Stimulated activated CD8-positive, alpha-beta memory T cell treated with anti-CD3 and anti-CD28 coated beads, Interleukin-12 subunit alpha, Interleukin-12 subunit beta, amount 100 ng/mL, for 1 hour (primary cell): ENCODE measurements at places on chromosomes 2 and 18.

DNA sequence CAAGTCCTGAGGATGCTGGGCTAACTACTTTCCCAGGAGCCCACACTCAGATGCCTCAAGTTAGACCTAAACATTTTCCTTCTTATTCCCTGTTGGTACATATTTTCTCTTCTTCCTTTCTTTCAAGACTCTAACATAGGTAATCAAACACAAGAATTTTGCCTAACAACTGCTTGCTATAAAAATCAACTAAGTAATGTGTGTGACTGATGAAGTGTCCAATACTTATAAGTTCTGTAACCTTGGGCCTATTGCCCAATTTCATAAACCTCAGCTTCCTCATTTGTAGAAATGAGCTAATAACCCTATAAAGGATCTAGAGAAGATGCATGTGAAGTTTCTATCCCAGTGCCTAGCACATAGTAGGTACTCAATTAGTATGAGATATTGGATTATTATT is 31.6 kb upstream of the PIK3C3 start:
- no peak for DNase-seq

GRCh38 chr2:218802386-218802994 is 20.5 kb downstream of the CYP27A1 start:
- no peak for DNase-seq

DNA sequence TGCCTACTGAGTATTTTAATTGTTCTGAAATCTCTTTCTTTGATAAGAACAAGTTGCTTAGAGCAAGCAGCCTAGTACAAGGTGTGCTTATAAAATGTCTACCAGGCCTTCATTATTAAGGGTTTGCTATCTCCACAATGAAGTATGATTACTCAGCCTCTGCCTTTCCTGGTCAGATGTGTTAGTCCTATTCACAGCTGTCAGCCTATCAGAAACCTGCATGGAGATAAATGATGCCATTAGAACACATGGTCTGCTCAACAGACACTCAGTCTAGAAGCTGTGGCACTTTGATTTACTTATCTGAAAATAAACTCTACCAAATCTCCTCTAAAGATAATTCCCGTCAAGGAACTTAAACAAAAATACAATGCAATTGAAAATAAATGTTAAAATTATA is 448.7 kb downstream of the ERBB4 start:
- DNase-seq, result no peak

GRCh38 chr2:128344101-128344500 is 25.4 kb upstream of the HS6ST1 start:
- no peak for DNase-seq

DNA sequence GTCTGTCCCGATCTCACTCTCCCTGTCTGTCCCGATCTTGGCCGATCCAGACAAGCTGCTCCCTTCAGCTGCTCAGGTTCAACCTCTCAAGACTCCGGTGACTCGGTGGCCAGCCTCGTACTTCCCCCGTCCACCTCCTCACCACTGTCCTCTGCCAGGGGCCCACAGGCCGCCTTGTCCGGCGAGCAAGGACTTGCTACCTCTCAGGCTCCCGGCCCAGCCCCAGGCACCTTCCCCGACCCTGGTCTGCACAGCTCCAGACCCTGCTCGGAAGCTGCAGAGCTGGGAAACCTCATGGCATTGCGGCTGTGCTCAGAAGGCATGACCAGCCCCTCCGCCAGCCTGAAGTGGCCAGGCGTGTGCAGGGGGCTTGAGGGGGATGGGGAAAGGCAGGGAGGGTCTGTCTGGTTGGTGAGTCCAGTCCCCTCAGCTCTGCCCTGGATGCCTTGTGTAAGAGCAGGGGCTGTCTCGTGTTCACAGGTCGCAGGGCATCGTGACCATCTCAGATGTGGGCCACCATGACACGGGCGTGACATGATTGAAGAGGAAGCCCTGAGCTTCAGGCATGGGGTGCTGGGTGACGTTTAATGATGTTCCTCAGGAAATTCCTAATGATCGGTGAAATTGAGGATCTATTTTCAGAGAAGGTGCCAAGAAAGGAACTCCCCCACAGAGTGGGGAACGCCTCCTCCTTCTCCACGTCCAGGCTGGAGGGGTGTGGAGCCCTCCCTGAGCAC is 121.2 kb upstream of the CTDP1 start:
- DNase-seq, result no peak

GRCh38 chr2:176272870-176273459 is 3.7 kb downstream of the MTX2 start:
- no peak for DNase-seq

DNA sequence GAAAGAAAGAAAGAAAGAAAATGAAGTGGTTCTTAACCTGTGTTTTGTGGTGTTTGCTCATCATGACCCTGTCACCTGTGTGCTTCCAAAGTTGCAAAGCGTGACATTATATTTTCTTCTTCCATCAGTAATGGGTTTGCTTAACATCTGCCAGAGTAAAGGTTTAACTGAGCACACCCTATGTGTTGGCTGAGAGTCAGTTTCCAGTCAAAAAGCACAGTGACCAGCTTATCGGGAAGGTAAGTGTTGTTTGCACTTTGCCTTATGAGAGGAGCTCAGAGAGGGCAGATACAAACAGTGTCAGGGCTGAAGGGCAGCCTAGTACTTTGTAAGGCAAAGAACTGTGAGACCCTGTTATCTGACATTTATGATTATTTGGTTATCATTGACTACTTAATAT is 406.2 kb upstream of the CWC22 start:
- DNase-seq, result no peak

GRCh38 chr2:112195950-112196349 is 57.8 kb downstream of the FBLN7 start:
- DNase-seq, result no peak

- DNase-seq, result no peak
Measured at GRCh38 chr2:174841350-174841749, 77.1 kb upstream of the CHRNA1 start.

DNA sequence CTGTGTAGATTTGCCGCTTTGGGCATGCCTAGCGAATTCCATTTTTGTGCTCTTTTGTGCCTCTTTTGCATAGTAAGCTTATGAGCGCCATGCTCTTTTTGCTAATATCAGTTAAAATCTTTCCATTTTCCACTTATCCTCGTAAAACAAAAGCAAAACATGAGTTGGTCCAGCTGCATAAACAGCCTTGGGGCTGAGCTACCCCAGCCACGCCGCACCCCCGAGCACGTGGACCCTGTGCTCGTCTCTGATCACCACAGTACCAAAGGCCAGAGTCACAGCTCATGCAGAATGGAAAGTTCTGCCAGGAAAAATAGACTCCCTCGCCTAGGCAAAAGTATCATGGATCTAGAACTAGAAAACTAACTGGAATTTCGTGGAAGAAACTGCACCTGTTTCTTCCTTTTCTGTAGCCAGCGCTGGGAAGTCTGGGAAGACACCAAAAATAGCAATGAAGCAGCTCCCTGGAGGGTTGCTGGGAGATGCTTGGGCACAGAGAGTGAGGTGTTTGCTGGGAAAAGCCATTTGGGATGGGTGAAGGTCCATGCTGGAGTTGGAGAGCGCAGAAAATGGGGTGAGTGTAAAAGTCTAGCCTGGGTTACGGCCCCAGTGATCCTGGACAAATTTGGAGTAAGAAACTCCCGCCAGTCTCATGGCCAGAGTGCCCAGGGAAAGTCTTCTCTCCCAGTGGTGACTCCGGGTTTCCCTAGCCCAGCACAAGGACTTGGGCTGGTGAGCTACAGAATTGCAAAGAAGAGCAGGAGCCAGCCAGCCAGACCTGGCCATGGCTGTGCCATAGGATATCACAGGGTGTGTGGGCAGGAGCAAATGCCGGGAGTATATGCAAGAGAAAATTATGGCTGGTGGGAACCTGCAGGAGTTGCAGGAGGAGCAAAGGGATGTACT is 218.4 kb downstream of the GBX2 start:
- DNase-seq, result no peak

- DNase-seq, result no peak
Measured at GRCh38 chr18:55523001-55523400, 65.0 kb downstream of the TCF4 start.

DNA sequence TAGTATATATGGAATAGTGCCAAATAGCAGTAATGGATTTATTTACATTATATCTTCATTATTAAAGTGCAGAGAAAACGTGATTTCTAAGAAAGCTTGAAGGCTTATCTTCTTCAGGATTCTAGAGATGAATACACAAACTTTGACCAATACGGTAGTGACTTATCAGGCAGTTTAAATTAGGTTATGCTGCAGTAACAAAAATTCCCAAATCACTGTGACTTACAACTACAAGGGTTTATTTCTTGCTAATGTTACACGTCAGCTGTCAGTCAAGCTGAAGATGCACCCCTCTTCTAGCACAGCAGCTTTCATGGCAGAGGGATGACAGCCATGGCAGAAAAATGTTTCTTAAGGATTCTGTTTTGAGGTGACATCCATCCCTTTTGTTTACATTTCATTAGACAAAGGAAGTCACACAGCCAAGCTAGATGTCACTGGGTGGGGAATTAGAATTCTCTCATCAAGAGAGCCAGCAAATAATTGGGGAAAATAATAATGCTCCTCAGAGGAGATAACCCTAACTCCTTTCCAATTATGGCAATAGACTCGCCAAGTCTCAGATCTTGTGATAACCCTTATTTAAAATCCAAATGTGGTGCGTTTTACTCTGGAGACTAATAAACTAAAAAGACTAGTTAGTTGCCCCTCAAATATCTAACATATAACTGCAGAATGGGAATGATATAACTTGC is 268.3 kb upstream of the CYP26B1 start:
- no peak for DNase-seq

DNA sequence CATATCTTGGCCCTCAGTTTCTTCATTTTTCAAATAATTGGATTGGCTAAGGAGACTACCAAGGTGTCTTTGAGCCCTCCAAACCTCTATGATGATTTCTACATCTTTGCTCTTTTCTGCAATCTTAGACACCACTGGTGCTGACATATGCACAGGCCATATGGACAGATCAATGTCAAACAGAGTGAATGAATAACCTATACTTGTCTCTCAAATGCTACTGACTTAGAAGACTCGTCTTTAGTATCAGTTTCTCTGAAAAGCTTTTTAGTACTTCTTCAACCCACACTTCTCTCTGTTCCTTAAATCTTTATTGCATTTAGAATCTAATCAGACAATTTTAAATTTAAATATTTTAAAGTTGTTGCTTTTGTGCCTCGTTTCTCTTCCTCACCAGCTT is 258.2 kb downstream of the LTBP1 start:
- DNase-seq, result no peak

DNA sequence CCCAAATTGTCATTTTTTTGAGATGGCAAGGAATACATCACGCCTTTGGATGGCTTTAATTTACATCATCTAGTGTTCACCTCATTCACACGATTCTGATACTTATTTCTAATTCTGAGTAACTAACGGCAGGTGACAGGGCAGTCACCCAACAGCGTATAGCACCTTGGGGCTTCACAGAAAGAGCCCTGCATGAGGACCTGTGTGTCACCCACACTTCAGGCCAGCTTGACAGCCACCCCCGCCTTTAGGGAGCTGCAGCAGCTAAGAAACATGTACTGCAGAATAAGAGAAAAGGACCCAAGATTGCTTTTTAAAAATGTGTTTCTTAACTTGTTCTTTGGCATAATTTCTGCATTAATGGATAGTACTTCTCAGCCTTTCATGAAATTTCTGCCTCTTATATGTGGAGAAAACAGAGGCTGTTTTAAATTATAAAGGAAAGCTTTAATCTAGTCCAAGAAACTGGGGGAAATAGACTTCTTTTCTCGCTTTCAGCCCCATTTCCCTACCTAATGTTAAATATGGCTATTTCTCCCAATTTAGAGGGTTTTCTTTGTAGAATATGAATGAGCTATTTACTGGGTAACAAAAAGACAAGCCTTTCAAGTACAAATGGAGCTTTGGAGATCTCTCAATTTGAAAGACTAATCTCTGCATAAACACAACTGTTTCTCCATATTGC is 245.1 kb downstream of the LDLRAD4 start:
- no peak for DNase-seq

DNA sequence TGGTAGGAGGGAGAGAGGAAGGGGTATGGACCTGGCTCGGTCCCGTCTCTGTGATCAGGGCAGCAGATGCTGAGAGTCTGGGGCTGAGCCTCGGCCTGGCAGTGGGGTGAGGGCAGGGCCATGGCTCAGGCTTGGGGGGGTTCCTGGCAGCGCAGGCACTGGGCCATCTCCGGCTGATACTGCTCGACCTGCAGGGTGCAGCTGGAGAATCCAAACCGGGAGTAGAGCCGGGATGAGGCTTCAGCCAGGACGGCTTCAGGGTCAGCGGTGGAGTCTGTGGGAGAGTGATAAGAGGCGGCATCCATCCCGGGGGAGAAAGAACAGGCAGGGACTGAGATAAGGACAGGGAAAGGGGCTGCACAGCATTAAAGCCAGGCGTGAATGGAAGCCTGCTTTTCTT is 7.7 kb downstream of the SLC30A3 start:
- DNase-seq, result no peak

- DNase-seq, result no peak
Measured at GRCh38 chr2:106701203-106702022, 184.6 kb downstream of the ST6GAL2 start.

- DNase-seq, result no peak
Measured at GRCh38 chr2:124035001-124035400, 9.9 kb downstream of the CNTNAP5 start.

DNA sequence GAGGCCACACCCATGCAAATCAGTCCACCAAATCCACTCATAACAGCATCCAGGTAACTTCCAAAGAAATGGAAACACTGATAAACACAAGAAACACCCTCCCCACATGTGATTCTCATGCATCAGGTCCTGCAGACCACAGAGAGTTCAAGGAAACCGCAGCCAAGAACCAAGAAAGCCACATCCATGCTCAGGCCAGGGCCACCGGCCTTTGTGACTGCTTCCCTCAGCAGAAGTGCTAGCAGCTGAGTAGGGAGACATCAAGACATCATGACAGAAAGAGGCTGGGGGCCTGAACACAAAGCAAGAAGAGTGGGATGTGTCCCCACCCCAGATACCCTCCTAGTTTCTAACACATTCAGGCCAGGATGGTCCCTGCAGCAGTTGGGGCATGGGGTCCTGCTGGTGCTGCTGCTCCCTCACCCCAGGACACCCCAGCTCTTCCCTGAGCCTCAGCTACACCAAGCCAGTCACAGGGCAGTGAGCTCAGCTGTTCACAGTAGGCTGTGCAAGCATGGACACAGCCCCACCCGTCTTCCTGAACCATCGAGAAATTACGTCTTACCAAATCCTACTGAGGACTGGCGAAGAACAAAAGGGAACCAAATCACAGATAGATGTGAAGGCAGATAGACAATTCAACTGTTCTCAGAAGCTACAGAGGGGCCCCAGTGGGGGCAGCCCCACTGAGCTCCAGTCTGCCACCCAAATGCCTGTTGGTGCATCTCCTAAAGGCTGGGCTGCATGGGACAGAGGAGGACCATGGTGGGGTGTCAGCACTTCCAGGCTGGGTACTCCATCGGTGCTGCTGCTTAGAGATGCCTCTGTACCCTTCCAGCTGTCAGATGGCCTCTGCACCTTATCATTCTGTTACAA is 60.9 kb downstream of the HDAC4 start:
- DNase-seq, result no peak

GRCh38 chr2:238589591-238590460 is 163.1 kb downstream of the ASB1 start:
- DNase-seq, result no peak

GRCh38 chr2:152376385-152376784 is 41.4 kb downstream of the FMNL2 start:
- no peak for DNase-seq
